ENCODE measurements at places on chromosomes 3 and 15.

- no peak for DNase-seq
These were observed 6.0 kb downstream of the SPATA16 start for GRCh38 chr3:173135059-173135458.

GRCh38 chr3:111859061-111859973 lies at the start of gene PHLDB2:
TSS of gene PHLDB2 (plus strand) at chr3:111859265. CDS start at chr3:111884078, 24,813 bp downstream.
- DNase-seq = peak; percentile 49

- DNase-seq = peak; percentile 45
These were observed 25.4 kb upstream of the SLC25A26 start for GRCh38 chr3:66195347-66195783.

GRCh38 chr3:84128024-84128423 lies 830.8 kb upstream of the CADM2 start:
- DNase-seq = no peak

- DNase-seq = no peak
These were observed 375.0 kb downstream of the MECOM start for GRCh38 chr3:169288553-169288952.
